Activated CD8-positive, alpha-beta memory T cell treated with anti-CD3 and anti-CD28 coated beads for 1 hour (primary cell): ENCODE measurements at places on chromosomes 2 and 18.

- no peak for DNase-seq
These were observed 623.5 kb downstream of the DCC start for GRCh38 chr18:52963481-52963880.

DNA sequence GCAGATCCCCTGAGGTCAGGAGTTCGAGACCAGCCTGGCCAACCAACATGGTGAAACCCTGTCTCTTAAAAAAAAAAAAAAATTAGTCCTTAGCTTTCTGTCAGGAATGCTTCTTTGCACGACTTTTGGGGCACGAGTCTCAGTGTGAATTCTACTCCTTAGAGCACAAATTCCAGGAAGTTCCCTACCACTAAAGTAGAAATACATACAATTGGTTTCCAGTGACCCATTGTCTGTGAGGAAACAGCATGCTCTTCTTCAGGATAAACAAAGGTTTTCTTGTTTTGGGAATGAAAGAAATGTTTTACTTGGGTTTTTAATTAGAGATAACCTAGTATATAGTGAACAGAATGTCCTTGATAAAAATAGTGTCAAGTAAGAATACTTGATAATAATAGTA, 23.7 kb downstream of the PSMA8 start:
- no peak for DNase-seq

- DNase-seq: no peak
These were observed 1088.9 kb upstream of the PIK3C3 start for GRCh38 chr18:40866013-40866645.

- DNase-seq: no peak
These were observed 59.4 kb downstream of the STEAP3 start for GRCh38 chr2:119282996-119283511.

GRCh38 chr2:191696001-191696400, 18.1 kb downstream of the NABP1 start:
- no peak for DNase-seq

- no peak for DNase-seq
These were observed 152.3 kb downstream of the MYO5B start for GRCh38 chr18:50042611-50043010.

DNA sequence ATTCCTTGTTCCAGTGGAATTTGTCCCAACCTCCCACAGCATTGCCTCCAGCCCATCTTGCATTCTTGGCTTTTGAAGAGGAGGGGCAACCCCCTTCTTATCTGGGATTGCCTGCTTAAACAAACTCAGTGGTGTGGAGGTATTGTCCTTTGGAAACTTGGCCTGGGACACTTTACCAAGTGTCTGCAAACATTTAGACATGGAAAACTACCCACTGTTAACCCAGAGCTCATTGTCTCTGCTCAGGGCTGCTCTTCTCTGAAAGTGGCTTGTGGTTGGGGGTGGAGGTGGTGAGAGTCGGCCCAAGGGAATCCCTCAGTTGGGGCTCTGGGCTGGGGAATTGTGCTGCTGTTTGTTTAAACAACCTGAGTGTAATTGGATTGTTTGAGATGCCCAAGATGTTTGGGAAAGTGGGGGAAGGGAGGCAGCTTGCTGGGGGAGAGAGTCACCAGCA, 178.3 kb upstream of the GATA6 start:
- no peak for DNase-seq
